Stimulated activated CD8-positive, alpha-beta memory T cell treated with anti-CD3 and anti-CD28 coated beads, Interleukin-7, amount 100 ng/mL, for 4 hours (primary cell): ENCODE measurements at places on chromosomes 3 and 15.

DNA sequence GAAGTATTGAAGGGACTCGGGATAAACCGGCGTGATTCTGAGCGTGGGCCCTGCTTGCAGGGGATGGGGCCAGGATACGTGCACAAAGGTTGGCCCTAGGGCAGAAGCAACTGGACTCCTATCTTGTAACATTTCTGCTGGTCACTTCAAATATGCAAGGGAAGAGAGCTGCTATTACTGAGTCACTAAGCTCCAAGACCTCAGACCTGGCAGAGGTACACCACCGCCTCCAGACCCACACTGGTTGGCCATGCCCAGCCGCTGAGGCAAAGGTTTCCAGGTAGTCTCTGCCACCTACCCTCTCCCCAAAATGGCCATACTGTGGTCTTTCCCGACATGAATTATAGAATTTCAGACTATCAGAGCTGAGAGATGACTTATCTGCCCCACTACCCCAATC lies 13.4 kb upstream of the STRA6 start:
- no peak for DNase-seq

DNA sequence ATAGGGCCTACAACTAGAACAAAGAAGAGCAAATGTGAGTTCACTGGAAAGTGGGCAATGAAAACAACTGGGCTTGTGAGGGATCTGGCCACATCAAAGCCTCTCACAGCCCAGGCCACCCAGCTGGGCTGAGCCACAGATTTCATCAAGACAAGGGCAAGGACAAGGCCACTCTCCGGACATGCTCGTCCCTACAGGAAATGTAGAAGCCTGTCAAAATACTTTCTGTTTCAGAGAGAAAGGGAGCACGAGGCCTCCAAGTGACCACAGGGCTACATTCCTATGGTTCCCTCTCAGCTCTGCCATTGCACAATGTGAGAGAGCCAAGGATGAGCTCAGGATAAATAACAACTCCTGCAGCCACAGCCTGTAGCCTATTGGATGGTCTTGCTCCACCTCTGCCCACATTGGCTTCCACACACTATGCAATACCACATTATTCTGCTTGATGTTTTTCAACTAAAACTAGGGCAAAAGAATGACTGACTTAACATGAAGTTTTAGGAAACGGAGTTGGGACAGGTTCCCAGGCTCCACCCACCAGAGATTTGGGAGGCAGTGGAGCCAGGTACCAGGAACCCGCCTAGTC lies 12.1 kb downstream of the TBC1D2B start:
- no peak for DNase-seq

GRCh38 chr3:9955067-9955502 lies 2.9 kb upstream of the PRRT3 start:
- DNase-seq, result no peak

DNA sequence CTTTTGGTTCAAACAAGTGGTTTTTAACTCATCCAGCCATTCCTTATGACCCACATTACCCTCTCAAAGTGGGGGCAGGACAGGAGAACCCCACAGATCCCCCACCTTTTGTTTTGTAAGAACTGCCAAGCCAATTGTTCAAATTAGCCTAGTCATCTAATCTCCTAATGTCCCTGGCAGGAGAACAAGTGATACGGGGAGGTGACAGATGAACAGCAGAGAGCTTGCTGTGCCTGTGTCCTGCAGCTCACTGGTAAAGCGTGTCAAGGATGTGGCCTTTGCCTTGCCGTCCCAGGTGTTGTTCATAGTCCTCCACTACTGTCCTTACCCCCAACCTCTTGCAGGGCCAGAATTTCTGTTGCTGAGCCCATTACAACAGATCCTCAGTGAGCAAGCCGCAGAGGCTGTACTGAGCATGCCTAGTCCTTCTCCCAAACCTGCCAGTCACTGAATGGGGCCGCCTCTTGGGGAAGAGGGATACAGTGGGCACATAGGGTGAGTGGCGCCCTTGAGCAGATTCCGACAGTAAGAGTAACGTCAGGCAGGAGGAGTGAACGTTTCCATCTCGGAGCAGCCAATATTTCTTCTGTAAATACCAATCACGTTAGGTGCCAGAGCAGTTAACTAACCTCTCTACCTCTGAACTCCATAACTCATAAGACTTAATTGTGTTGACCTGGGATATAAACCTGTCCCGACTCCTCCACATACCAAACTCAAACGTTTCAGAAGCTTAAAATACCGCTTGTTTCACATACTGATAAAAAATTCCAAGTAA lies 87.4 kb downstream of the ITPR1 start:
- DNase-seq, result no peak

DNA sequence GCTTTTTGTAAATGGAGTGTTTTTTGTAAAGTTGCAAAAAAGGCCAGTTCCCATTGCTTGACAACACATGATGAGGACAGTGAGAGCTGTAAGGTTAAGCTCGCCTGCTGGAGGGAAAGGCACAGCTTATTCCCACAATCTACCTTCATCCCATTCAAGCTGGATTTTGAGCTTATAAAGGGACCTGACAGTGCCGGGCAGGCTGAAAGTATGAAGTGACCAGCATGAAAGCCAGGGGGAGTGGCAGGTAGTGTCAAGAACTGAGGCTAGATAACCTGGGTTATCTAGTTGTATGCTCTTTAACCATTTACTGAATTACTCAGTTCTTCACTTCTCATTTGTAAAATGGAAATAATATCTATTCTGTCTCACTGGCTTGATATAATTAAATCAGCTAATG lies 52.3 kb upstream of the KPNA4 start:
- DNase-seq, result no peak

GRCh38 chr3:2978977-2979732 lies 131.0 kb downstream of the IL5RA start:
- DNase-seq, result no peak
